Activated CD4-positive, CD25-positive, alpha-beta regulatory T cell treated with anti-CD3 and anti-CD28 coated beads, Interleukin-2, amount 50 U/mL, for 24 hours (primary cell): ENCODE measurements at places on chromosomes 2 and 18.
A peak's percentile ranks its signal among the peaks of the same experiment; 100 is the strongest.

DNA sequence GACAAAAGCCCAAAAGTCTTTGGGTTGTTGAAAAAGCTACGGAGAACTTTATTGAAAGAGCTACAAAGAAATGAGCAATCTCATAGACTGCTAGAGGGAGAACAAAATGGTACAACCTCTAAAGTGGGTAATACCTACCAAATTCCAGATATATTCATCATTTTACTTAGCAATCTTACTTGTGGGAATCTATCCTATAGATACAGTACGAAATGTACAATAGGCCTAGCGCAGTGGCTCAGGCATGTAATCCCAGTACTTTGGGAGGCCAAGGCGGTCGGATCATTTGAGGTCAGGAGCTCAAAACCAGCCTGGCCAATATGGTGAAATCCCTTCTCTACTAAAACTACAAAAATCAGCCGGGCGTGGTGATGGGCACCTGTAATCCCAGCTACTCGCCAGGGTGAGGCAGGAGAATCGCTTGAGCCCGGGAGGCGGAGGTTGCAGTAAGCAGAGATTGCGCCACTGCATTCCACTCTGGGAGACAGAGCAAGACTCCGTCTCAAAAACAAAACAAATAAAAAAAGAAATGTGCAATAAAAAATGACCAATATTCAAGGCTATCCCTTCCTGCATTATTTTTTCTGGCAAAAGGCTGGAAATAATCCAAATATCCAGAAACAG is 10.1 kb downstream of the EXOC6B start:
- no peak for ATAC-seq

GRCh38 chr2:179746981-179747380 is 114.4 kb downstream of the ZNF385B start:
- no peak for ATAC-seq

- ATAC-seq: peak; percentile 89
Measured at GRCh38 chr2:226984750-226985582, 149.1 kb downstream of the RHBDD1 start.

DNA sequence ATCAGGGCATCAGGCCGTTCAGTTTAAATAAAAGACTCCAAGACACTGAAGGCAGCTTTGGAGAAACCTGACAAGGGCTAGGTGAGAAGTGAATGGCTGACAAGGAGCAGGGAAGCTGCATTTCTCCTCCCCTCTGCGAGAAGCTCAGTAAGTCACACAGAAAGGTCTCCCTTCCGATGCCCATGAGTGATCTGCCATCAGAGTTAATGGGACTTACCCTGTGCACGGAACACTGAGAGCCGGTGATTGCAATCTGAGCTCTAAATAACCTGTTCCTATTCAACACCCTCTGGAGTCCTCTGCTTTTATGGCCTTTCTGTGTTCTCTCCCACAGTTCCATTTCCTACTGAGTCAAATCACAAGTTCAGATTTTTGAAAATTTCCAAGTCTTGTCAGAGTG is 322.2 kb upstream of the MYT1L start:
- ATAC-seq: no peak
